T-helper 2 cell (primary cell): ENCODE measurements at places on chromosomes 3 and 15.

- no peak for DNase-seq
These were observed 365.3 kb upstream of the KCNMB2 start for GRCh38 chr3:178170698-178171535.

GRCh38 chr3:127226946-127227842 is 34.3 kb downstream of the PRR23E start:
- no peak for DNase-seq

- DNase-seq = no peak
These were observed 202.4 kb upstream of the PRICKLE2 start for GRCh38 chr3:64427671-64428070.

GRCh38 chr3:101996832-101997231 is 147.5 kb downstream of the NFKBIZ start:
- DNase-seq = no peak

- no peak for DNase-seq
These were observed 392.8 kb upstream of the LRRC3B start for GRCh38 chr3:26229801-26230200.

DNA sequence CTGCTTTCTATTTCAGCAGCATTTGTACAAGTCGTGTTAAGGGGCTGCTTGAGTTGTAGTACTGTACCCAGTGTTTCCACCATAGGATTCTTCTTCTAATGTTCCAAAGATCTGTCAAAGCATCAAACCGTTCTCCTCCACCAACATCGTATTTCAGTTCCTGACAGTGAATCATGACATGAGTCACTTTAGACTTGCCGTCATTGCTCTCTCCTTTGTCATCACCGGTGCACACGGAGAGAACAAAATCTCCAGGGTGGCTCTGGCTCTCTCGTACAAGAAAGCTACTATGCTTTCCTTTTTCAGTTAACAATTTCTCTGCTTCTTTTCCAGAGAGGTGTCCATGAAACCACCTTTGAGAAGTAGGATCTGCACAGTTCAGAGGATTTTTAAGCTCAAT is 270.9 kb upstream of the CCDC54 start:
- no peak for DNase-seq

GRCh38 chr3:194312743-194313281 is 38.3 kb downstream of the CPN2 start:
- DNase-seq = no peak

GRCh38 chr3:27307566-27307965 is 61.6 kb downstream of the NEK10 start:
- no peak for DNase-seq

DNA sequence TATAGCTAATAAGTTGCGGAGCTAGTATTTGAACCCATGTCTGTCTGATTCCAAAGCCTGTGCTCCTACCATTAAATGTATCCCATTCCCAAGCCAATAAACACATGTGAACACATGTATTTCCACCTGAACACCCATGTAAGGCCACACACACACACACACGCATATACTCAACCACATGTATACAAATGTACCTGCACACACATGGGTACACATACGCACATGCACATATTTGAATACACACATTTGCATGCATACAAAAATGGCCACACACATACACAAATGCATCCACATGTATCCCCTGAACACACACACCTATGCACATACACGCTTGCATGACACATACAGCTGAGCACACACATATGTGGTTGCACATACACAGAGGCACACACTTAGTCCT is 5.4 kb upstream of the MRPS22 start:
- DNase-seq = no peak

DNA sequence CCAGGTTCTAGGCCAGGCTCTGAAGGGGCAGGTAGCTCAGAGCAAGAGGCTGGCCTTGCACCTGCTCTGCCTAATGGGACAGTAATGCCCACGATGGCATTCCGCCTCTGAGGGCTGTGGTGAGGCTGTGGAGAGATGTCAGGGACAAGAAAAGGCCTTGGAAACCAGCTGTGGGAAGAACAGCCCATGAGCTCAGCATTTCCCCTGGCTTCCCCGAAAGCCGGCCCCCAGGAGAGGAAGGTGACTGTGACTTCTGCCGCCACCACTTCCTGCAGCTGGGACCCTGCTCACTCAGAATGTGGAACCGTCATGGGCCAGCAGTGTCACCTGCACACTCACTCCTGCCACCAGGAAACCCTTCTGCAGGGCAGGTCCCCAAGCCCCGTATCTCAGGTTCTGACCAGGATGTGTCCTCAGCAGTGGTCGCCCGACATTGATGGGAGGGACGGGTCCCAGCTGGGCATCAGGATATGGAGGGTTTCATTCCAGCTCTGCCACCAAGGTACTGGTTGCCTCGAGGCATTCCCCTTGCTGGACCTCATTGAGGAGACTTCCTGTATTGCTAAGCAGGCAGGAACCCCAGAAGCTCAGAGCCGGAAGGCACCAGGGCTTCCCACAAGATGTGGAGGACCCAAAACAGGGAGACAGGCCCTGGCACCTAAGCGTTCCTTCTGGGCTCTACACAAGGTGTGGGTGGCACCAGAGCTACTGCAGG is 30.7 kb downstream of the SEMA7A start:
- peak; percentile 51 for DNase-seq

DNA sequence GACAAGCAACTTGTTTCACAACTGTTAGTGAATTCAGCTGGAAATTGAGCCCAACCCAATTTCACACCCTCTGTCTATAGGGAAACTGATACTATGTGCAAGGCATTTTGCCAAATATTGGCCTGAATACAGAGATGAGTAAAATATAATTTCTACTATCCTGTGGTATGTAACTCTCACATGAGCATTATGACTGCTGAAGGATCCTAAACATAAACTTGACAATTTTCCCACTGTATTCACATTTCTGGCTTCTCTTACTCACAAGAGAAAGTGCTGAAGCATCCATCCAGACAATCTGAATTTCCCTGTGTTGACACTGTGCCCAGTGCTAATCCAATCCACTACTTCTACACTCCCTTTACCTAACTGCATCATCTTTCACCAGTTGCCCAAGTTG is 28.4 kb downstream of the SERPINI2 start:
- no peak for DNase-seq

- DNase-seq = no peak
These were observed 526 bp downstream of the GPD1L start for GRCh38 chr3:32106929-32107362.

DNA sequence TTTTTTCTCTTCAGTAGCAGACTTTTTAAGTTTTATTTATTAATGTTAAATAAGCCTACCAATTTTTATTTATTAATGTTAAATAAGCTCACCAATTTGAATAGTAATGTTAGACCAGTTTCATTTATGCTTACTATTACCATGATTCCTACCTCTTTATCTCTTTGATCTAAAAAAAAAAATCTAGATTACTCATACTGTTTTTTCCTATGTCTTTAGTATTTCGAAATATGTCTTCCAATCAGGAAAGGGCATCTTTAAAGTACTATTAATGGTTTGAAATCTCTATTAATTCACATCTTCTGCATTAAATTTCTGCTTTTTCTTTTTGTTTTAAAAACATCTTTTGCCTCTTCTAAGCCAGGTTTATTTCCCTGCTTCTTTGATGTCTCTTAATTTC is 27.5 kb upstream of the MAPKBP1 start:
- no peak for DNase-seq

- DNase-seq = no peak
These were observed 5.6 kb upstream of the TNIK start for GRCh38 chr3:171465763-171466162.

- no peak for DNase-seq
These were observed 7.5 kb downstream of the PTX3 start for GRCh38 chr3:157443905-157444796.

GRCh38 chr3:136209921-136210320 is 13.8 kb upstream of the MSL2 start:
- DNase-seq = no peak

GRCh38 chr3:32495085-32495484 is 7.6 kb downstream of the CMTM6 start:
- no peak for DNase-seq

- DNase-seq = no peak
These were observed 124.0 kb upstream of the LRRN1 start for GRCh38 chr3:3675186-3675585.

- DNase-seq = no peak
These were observed 36.9 kb downstream of the TXNRD3 start for GRCh38 chr3:126618021-126618420.

GRCh38 chr3:120244834-120245225 is 40.2 kb downstream of the GPR156 start:
- DNase-seq = no peak

DNA sequence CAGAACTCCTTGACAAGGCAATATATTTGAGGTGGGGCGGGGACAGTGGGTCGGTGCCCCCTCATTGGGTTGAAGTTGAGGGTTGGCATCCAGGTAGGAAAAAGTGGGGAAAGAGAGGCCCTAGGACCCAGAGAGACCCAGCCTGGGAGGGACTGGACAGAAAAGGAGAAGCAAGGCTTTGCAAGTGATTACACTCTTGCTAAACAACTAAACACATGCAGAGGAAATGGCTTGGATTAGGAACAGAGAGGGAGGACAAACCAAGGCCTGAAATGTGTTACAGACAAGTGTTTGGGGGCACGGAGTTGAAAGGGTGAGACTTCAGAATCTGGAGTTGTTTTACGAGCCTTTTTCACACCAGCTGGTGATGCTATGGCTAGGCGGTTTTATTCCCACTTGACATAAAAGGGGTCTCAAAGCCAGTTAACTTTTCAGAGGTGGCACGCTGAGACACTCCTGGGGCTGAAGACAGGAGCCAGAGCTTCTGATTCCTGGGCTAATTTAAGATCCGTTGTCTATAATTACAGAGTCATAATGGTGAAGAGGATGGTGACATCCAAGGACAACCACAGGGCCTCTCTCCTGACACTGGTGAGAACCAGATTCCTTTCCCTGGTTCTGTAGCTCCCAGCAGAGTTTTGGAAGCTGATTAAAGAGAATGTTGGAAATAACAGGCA is 7.7 kb upstream of the KCTD6 start:
- no peak for DNase-seq

DNA sequence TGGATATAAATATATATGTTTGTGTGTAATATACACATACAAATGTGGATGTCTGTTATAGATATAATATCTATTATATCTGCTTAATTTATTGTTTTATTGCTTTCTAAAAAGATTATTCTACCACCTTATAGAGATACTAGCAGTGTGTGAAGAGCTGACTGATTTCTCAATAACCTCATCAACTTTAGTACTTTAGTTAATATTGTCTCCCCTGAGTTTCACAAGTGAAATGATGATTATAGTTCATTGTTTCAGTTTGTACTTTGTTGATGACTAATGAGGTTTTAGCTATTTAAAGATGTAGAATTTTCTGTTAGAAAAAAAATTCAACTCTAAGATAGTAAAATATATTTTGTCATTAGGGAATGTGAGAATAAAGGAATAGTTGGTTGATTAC is 11.4 kb downstream of the RSRC1 start:
- DNase-seq = no peak

DNA sequence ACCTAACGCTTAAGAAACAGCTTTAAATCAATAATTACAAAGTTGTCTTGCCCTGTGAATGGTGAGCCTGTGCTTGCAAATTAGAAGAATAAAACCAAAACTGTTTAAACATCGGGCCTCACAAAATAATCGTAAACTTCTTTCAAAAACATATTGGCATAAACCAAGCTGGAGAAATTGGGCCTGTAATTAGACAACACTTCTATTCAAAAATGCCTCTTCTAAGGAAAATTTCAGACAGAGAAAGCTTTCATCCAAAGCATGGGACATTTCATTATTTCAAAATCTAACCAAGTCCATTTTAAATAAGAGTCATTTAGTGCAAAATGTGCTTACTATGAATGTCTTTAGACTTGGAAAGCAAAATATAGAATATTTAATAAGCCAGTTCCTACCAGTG is 35.5 kb upstream of the GNB4 start:
- no peak for DNase-seq

- no peak for DNase-seq
These were observed 216.8 kb downstream of the ERC2 start for GRCh38 chr3:56251343-56251945.

- no peak for DNase-seq
These were observed 479.4 kb downstream of the NTRK3 start for GRCh38 chr15:87777054-87777561.

GRCh38 chr3:119597548-119598288 is at the start of gene PLA1A:
TSS of gene PLA1A (plus strand) at chr3:119597885. CDS start at chr3:119597914, 29 bp downstream.
- DNase-seq = no peak

DNA sequence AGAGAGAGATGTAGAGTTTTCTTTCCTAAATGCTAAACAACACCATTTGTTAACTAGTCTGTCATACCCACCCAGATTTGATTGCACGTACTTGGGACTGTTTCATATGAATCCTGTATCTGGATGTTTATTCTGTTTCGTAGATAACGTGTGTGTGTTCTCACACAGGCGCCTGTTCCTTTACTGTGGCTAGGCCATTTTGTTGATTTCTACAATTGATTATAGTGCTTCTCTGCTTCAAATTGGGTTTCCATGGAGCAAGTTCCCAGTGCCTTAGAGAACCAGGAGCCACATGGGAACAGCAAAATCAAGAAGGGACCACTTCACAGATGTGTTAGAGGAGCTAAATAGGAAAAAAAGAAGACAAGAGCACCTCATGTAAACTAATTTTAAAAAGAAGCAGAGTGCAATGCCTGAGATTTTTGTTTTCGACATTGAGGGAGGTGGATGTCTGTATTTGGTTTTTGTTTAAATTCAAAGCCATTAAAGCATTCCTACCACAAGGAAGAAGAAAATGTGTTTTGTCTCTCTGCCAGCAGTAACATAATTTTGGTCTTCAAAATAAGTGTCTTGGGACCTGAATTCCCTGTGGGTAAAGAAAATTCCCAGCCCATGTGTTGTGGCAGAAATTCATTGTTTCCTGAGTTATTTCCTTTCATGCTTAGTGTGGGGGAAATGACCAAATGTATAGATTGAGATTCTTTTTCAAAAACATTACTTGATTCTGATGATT is 424.0 kb upstream of the C2CD4B start:
- no peak for DNase-seq

DNA sequence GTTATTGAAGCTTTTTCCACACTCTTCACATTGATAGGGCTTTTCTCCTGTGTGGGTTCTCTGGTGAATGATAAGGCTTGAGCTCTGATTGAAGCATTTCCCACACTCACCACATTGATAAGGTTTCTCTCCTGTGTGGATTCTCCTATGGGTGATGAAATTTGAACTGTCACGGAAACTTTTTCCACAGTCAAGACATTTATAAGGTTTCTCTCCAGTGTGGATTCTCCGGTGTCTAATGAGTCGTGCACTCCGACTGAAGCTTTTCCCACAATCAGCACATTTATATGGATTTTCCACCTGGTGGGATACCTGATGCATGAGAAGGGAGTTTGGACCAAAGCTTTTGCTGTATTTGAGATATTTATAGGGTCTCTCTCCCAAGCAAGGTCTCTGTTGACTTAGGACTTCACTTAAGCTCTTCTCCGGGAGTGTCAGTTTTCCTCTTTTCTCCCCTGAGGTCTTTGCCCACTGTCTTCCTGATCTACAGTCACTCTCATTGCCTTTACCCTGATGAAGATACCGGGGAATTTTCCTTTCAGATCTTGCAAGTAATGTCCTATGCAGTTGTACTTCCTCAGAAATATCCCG is 9.4 kb downstream of the ZSCAN29 start:
- DNase-seq = no peak

GRCh38 chr3:37577697-37578096 is 284.0 kb upstream of the CTDSPL start:
- DNase-seq = no peak

- peak; percentile 30 for DNase-seq
These were observed 8.6 kb downstream of the TLR9 start for GRCh38 chr3:52216585-52217408.
